Caco-2 (cell line): ENCODE measurements at places on chromosomes 13 and 19. TPM values are rescaled to one million over a fixed set of nuclear protein-coding genes. Genes with fewer than 3 reads are reported as not detected.

DNA sequence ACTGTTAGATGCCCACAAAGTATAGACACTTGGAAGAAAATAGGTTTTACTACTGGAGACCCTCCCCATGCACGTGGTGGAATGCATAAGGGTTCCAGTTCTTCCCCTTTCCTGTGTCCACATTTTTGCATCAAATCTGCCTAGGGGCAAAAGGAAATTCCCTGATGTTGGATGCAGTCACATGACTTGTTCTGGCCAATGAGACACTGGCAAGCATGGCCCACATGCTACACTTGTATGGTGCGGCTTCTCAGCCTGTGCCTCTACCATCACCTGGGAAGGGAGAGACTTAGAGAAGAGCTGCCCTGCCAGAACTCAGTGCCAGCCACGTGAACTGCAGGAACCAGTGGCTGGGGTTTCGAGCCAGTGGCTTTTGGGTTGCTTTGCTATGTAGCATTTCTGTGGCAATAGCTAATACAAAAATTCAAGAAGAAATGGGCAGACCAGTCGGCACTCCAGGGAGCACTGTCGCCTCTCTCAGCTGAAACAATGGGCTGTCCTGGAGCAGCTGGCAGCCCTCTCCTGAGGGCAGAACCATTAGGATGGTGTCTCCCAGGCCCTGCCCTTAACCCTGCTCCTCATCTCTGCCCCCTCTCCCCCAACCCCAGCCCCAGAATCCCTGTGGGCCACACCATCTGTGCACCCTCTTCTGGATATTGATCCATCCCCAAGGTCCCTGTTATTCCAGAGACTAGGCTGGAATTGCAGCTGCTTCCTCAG lies 634.0 kb downstream of the UQCRFS1 start:
- no peak for DNase-seq
- no peaks in the 10 kb centered on the region for H3K27me3 ChIP-seq
- no peaks in the 10 kb centered on the region for H3K4me1 ChIP-seq
- H3K27ac ChIP-seq = no peak overlapping the region
- no peak overlapping the region for H3K4me3 ChIP-seq

GRCh38 chr13:29761815-29762214 lies 88.6 kb downstream of the UBL3 start:
- no peaks in the 10 kb centered on the region for H3K27me3 ChIP-seq
- no peaks in the 10 kb centered on the region for H3K4me1 ChIP-seq
- H3K4me3 ChIP-seq = no peak overlapping the region
- no peak overlapping the region for H3K27ac ChIP-seq
- no peak for DNase-seq

DNA sequence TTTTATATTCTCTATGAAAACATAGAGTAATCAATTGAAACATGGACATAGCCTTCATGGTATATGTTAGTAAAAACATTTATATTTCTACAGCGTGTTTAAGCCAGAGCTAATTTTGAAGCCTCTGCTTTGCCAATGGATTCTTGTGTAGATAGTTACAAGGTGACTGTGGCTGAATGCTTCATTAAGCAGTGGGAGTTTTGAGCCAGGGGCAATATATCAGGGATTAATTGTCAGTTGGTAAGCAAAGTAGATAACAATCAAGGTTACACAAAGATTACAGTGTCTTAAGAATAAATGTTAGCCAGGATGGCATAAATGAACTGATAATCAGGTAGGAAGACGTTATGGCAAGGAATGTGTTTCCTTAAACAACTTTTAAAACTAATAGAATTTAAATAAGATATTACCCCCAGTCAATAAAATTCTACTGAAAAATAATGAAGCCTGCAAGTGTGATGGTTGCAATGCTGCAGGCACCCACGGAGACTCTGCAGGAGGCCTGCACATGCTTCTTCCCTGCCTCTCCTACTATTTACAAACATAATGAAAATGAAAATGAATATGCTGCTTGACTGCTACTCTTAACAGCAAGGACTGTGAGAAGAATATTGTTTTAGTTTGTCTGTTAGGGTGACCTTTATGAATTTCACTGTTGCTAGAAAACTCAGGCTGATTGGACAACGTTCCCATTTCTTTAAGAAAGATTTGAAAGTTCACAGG lies 588.5 kb downstream of the GPC5 start:
- H3K27me3 ChIP-seq = no peaks in the 10 kb centered on the region
- no peaks in the 10 kb centered on the region for H3K4me1 ChIP-seq
- H3K27ac ChIP-seq = no peak overlapping the region
- no peak for DNase-seq

DNA sequence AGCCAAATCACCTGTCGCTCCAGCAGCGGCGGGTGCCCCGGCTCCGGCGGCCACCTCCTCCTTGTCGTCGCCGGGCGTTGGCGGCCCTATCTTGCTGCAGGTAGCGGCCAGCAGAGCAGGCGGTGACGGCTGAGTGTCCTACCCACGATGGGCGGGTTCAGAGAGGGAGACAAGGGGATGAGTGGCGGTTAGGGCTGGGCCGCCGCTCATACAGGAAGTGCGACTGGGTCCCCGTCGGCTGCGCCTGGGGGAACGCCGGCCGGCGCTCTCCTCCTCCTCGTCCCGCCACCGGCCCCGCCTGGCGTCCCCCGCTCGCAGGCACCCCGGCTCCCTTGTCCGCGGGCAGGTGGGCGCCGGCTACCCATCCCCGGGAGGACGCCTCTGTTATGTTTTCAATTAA lies 1692.0 kb downstream of the SLITRK5 start:
- H3K27me3 ChIP-seq = no peaks in the 10 kb centered on the region
- no peak overlapping the region for H3K27ac ChIP-seq
- H3K36me3 ChIP-seq = no peaks in the 10 kb centered on the region
- no peaks in the 10 kb centered on the region for H3K4me1 ChIP-seq

NKG7 gene
- total RNA-seq = not detected in 2 replicates

GRCh38 chr13:68927387-68928026 lies 1180.1 kb upstream of the ATXN8OS start:
- H3K4me1 ChIP-seq = no peaks in the 10 kb centered on the region
- H3K27me3 ChIP-seq = no peaks in the 10 kb centered on the region
- H3K27ac ChIP-seq = no peak overlapping the region
- no peak overlapping the region for H3K4me3 ChIP-seq
- no peaks in the 10 kb centered on the region for H3K36me3 ChIP-seq

DNA sequence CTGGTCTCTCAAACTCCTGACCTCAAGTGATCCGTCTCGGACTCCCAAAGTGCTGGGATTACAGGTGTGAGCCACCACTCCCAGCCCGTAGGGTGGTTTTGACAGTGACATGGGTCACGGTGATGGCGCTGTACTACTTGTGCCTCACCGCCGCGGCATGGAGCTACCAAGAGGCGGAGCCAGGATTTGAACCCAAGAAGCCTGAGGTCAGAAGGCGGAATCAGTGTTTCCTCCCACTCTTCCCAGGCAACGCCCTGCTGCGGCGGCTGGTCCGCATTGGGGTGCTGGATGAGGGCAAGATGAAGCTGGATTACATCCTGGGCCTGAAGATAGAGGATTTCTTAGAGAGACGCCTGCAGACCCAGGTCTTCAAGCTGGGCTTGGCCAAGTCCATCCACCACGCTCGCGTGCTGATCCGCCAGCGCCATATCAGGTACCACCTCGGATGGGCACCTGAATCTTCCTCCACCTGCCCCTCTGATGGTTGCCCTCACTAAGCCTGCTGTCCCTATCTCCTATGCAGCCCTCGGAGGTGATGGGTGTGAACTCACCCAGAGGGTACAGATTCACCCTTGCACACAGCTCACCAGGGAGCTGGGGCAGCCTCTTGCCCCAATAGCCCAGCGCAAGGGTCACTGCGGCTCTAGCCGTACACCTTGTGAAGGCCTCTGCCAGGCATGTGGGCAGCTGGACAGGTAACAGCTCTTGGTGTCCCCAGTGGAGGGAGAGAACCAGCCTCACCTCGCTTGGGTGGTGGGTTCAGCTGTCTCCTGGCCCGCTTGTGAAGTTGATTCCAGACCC lies 5.6 kb downstream of the RPS9 start:
- no peak overlapping the region for H3K4me3 ChIP-seq
- no peak for DNase-seq
- no peak overlapping the region for H3K27ac ChIP-seq
- no peaks in the 10 kb centered on the region for H3K27me3 ChIP-seq

CNN1 gene
- total RNA-seq = 0.54 and 0.84 TPM in 2 replicates

GRCh38 chr19:50286443-50286842 lies 42.7 kb downstream of the KCNC3 start:
- H3K4me3 ChIP-seq = no peak overlapping the region
- no peaks in the 10 kb centered on the region for H3K4me1 ChIP-seq
- peaks cover 12% of the 10 kb centered on the region for H3K36me3 ChIP-seq
- H3K27ac ChIP-seq = no peak overlapping the region

ZNF729 gene
- not detected in 2 replicates for total RNA-seq

DNA sequence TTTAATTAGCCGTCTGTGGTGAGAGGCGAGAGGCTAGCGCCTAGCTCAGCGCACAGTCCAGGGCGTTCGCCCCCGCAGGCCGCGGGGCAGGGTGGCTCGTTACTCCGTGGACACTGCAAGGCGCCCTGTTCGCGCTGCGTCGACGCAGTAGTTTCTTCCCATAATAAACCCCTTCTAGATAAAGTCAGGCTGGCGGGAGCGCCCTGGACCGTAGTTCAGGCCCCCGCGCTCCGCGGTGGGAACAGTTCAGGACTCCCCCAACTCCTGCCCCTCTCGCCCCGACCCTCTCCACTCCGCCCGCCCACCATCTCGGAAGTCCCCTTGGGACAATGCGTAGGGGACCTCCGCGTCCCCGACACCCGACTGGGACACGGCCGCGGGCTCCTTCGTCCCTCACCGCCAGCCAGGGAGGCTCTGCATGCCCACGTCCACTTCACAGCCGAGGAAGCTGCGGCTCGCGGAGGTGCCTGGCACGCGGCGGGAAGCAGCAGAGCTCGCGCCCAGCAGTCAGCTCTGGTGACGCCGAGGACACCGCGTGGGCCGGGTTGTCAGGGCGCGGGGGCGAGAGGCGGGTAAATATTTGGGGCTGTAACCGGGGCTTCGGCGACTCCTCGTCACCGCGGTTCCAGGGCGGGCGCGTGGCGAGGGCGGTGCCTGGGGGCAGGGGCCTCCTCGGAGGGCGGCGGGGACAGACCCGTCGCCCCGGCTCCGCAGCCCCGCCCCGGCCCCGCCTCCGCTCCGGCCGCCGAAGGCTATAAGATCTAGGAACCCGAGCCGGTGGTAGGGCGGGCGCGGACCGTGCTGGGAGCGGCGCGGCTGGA lies at the start of gene RGCC:
Gene RGCC (plus strand): TSS at position 783 of the 821 bp plus-strand sequence. CDS start 158 bp downstream, outside the sequence.
- peak; percentile 86 for DNase-seq
- no peaks in the 10 kb centered on the region for H3K4me1 ChIP-seq
- no peaks in the 10 kb centered on the region for H3K27me3 ChIP-seq
- H3K27ac ChIP-seq = peak within 1 kb of the TSS; percentile 19

ATP4A gene
- total RNA-seq = not detected in 2 replicates

DNA sequence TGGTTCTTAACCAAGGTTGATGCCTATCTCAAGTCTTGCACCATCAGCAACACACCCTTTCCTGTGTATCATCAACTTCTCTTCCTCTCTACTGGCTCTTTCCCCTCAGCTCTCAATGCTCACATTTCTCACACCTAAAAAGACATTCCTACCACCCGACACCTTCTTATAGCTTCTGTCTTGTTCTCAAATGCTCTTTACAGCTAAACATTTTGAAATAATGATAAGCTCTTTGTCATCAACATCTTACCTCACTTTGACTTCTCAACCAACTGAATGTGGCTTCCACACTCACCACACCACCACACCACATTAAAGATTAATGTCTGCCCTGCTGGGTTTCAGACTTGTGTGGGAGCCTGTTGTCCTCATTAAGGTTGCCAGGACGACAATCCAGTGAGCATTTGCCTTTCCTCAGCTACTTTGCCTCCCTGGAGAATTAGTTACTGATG lies 67.8 kb downstream of the RXFP2 start:
- H3K4me1 ChIP-seq = no peaks in the 10 kb centered on the region
- H3K27ac ChIP-seq = no peak overlapping the region
- no peak for DNase-seq
- no peaks in the 10 kb centered on the region for H3K36me3 ChIP-seq
- no peaks in the 10 kb centered on the region; the same call in 1 of the 2 replicates for H3K27me3 ChIP-seq

GRCh38 chr19:36115453-36116343 lies at the start of gene TBCB:
TBCB (plus strand) TSS chr19:36115468; CDS start chr19:36115561, 93 bp downstream.
- DNase-seq = no peak
- H3K4me1 ChIP-seq = peaks cover 16% of the 10 kb centered on the region; the same call in 1 of the 2 replicates
- H3K27ac ChIP-seq = peak within 1 kb of the TSS; percentile 96
- no peaks in the 10 kb centered on the region for H3K27me3 ChIP-seq

- H3K27ac ChIP-seq = no peak overlapping the region
- H3K4me1 ChIP-seq = no peaks in the 10 kb centered on the region
- H3K36me3 ChIP-seq = no peaks in the 10 kb centered on the region
- H3K27me3 ChIP-seq = no peaks in the 10 kb centered on the region
- no peak overlapping the region for H3K4me3 ChIP-seq
Measured at GRCh38 chr13:65966991-65967451, 1263.1 kb downstream of the PCDH9 start.
